ENCODE measurements at places on chromosomes 6 and 20.

DNA sequence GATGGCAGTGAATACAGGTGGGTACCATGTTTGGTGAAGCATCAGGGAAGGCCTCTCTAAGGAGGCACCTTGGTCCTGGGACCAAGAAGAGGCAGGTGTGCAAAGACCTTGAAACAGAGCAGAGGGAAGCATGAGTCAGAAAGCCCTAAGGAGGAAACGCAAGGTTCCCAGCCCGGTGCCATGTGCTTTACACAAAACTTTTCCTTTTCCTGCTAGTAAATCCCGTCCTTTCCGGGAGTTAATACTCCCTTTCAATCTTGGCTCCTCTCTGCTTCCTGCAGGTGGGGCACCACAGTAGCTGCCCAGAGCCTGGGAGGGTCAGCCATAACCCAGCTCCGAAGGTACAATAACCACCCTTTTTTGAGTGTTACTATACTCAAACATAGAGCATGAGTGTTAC lies 19.4 kb upstream of the SLC23A2 start:
- DNase-seq = no peak

DNA sequence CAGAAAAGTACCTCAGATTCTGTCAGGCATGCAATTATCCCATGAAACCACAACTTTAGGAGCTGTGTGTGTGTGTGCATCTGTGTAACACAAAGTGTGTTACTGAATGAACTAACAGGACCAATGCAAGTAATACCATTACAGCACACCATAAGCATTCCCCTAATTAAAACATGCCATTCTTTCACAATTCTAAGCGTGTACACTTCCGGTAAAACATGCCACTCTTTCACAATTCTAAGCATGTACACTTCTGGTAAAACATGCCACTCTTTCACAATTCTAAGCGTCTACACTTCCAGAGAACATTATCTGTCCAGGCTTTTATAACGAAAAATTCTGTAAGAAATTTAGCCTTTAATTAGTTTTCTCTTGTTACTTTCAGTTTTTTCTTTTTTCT lies 238.2 kb downstream of the GMDS start:
- no peak for DNase-seq

DNA sequence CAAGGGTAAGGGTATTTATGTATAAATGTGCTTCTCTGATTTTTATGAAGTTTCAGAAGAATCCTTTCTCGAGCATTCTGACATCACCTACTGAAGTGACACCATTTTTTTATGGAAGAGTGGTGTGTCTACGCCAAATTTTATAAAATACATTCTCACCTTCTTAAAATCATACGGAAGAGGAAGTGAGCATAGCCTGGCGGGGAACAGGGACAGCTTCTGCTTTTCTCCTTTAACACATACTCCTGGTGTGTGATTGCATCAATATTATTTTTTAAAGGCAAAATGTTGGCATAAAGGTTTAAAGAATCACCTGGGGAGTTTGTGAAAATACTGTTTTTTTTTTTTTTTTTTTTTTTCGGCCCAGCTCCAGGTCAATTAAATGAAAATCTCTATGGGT lies 733.6 kb upstream of the MAN1A1 start:
- DNase-seq = no peak

DNA sequence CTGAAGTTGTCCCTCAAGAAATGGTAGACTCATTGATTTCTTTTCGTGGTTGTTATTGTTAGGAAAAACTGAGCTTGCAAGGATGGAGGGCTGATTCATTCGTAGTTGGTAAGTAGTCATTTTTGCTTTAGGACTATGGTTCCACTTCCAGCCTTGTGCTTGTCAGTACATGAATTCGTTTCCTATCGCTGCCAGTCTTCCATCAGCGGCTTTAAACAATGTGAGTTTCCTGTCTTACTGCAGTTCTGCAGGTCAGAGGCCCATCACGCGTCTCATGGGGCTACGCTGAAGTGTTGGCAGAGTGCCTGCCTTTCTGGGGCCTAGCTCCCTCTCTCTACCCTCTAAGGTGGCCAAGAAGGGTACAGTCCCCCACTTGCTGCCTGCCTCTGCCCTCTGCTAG lies 11.4 kb upstream of the MDFI start:
- no peak for DNase-seq

DNA sequence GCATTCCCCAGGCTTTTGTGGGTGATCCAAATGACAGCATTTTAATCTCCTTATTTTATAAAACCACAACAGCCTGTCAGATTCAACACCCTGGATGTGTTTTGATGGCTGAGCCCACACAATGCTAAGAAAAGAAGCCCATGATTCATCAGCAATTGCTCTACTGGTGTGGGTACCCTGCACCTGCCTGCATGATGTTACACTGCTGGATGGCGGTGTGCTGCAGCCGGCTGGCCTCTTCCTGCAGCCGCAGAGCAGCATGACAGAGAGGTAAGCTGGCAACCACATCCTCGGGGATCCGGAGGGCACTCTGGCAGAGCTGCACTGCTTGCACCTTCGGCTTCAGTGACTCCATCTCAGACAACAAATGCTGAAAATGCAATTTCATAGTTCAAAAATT lies 327.5 kb downstream of the SYNE1 start:
- peak; percentile 83 for DNase-seq

GRCh38 chr6:139380168-139380567 lies 5.7 kb upstream of the CITED2 start:
- no peak for DNase-seq

DNA sequence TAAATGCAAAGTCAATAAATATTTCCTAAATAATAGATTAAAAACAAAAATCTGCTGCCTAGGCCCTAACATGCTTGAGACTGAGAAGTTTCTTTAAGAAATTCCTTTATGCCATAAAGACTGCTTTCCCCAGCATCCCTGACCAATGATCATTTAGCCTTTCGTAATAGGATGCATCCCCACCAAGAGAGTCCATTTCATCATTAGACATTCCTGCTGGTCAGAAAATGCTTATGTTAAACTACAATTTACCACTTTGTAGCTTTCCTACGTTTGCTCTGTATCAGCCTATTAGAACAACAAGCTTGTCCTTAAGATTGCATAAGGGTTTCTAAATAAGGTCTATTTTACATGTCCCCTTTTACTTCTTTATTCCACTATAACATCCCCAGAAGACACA lies 59.8 kb upstream of the HSF2 start:
- DNase-seq = no peak

DNA sequence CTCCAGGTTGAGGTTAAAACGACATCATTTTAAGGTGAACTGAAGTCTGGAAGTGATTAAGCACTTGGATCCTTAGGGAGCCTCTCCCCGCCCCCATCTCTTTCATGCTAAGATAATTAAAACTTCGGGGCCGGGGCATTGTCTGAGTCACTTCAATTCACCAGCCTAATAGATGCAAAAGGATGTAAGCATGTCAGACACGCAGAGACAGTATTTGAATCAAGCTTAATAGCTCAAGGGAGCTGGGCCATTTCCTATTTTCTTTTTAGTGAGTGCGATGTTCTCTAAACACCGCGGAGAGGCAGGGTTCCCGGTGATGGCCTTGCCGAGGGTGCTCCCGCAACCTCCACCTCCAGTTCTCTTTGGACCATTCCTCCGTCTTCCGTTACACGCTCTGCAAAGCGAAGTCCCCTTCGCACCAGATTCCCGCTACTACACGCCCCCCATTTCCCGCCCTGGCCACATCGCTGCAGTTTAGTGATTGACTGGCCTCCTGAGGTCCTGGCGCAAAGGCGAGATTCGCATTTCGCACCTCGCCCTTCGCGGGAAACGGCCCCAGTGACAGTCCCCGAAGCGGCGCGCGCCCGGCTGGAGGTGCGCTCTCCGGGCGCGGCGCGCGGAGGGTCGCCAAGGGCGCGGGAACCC lies 516 bp upstream of the IRF4 start:
- DNase-seq = peak; percentile 76

GRCh38 chr20:50062006-50062838 lies 50.7 kb downstream of the UBE2V1 start:
- no peak for DNase-seq

- DNase-seq = no peak
Measured at GRCh38 chr20:1877609-1878200, 17.5 kb upstream of the SIRPA start.

- DNase-seq = no peak
Measured at GRCh38 chr20:41293269-41294037, 24.1 kb downstream of the ZHX3 start.

DNA sequence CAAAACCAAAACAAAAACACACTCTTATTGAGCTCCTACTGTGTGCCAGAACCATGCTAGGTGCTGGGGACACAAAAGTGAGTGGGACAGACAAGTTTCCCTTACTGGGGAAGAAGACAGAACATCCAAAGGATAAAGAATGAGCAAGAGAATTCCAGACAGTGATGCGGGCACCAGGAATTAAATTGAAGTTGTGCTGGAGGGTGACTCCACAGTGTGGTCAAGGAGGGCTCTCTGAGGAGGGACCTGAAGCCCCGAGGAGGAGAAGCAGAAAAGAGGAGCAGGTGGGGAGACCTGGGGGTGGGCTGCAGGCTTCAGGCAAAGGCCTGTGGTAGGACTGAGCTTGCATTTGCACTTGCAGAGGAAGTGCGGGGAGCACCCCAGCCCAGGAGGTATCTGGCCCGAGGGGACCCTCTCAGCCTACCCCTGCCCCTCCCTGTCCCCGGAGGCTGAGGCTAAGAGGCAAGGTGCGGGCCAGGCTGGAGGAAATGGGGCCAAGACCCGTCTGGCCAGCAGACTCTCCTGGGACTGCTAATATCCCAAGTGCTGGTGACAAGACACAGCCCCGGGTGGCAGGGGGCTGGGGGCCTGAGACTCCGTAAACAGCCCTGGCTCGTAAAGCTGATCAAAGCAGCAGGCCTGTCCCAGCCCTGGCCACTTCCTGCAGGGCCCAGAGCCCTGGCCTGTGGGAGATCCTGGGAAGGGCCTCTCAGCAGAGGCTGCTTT lies 57.1 kb downstream of the SNAI1 start:
- DNase-seq = no peak

DNA sequence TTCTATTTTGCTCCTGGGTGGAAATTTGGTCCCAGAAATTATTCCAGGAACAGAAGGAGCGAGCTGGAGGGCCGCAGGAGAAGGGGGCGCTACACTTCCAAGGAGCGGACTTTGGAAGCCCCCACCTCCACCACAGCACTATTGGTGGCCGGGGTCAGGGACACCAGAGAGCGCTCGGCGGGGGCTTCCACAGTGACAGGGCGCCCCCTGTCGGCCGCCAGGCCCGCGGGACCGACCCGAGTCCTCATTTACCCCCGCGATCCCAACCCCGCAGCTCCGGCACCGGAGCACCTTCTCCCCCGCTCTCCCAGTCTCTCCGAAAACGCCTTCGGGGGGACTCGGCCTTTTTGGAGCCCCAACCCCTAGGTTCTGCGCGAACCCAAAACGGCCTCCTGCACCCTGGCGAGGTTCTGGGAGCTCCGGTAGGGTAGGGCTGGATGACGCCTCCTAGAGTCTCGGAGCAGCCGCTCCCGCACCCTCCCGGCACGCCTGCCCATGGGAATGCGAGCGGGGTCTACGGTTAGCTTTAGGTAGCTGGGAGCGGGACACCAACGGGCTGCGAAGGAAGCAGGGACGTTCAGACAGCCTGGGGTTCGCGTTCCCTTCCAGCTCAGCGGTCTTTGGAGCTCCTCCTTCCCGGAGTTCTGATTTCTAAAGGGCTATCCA lies 2.4 kb upstream of the FOXA2 start:
- DNase-seq = peak; percentile 28

GRCh38 chr20:15506311-15506710 lies 1066.9 kb downstream of the KIF16B start:
- DNase-seq = no peak

DNA sequence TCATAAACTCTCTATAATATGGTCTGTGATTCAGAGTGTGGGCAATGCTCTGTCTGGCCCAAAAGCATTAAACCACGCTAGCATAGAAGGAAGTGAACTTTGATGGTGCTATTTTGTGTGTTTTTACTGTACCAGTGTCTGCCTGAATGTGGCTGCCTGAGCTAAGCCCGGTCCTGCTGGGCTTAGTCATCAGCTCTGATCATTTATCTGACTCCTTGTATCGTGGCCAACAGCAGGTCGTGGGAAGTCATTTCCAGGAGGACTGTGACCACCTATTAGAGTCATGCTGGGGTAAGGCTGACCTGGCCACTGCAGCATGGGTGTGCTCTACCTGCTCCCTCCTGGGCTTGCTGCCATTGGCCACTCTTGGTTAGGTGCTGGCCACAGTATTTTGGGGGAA lies 239.1 kb upstream of the CEP162 start:
- no peak for DNase-seq

DNA sequence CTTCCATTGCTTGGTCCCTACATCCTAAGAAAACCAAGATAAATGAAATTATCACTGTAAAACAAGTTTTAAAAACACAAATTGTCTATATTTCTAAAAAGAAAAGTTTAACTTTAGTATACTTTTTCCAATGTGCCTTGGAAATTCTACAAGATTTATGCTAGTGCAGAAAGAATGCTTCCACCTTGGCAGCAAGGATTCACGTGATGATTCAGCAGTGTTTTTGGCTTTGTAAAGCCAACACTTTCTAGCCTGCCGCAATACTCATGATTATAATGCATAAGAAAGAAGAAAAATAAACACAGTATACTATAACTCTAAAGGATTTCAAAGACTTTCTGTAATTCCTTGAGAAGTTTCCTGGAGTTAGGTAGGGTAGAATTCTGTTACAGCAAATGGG lies 442.7 kb downstream of the TENT5A start:
- no peak for DNase-seq

- DNase-seq = no peak
Measured at GRCh38 chr6:100057941-100058340, 63.9 kb upstream of the MCHR2 start.

DNA sequence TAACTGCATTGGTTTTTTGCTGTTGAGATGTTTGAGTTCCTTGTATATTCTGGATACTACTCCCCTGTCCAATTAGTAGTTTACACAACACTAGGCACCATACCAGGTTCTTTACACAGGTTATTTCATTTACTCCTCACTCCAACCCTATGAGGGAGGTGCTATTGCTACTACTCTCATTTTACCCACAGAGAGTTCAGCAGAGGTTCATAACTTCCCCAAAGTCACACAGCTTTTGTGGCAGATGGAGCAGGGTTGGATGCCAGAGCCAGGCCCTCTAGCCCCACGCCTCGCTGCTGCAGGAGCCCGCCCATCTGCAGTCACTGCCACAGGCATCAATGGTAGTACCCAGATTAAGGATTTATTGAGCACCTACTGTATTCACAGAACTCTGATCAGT lies 61.7 kb upstream of the MAP3K4 start:
- DNase-seq = no peak

DNA sequence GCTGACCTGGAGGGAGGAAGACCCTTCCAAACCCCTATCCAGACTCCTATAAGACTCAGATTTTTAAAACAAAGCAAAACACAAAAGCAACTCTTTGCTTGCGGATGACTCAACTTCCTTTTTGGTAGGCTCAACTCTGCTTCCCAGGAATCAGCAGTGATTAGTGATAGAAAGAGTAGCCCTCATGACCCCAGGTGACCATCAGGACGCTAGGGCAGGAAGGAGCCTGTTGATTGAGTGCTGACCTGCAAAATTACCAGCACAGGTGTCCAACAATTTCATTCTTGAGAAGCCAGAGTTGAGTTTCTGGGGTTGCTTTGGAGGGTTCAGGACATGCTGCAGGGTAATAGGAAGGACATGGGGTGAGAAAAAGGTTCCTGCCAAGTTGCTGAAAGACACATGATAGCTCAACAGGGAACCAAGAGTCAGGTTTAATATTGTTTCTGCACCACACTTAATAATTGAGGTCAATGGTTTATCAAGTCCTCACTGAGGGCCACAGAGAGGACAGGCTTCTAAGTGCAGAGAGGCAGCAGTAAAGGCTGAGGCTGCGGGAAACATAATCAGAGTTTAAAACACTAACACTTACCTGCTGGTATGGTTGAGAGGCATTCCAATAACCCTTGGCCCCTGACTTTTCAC lies 67.4 kb upstream of the BMP2 start:
- DNase-seq = no peak

- DNase-seq = no peak
Measured at GRCh38 chr6:161265975-161266374, 7.9 kb downstream of the AGPAT4 start.

- peak; percentile 22 for DNase-seq
Measured at GRCh38 chr20:17570347-17571152, 675 bp downstream of the DSTN start.
